Pulmonary artery endothelial cell (primary cell): ENCODE measurements at places on chromosomes 3 and 15. TPM values are rescaled to one million over a fixed set of nuclear protein-coding genes. Genes with fewer than 3 reads are reported as not detected.
A peak's percentile ranks its signal among the peaks of the same experiment; 100 is the strongest.

Gene SLC38A3
- 0.07 TPM in 1 of 2 replicates, not detected in the other for total RNA-seq

DNA sequence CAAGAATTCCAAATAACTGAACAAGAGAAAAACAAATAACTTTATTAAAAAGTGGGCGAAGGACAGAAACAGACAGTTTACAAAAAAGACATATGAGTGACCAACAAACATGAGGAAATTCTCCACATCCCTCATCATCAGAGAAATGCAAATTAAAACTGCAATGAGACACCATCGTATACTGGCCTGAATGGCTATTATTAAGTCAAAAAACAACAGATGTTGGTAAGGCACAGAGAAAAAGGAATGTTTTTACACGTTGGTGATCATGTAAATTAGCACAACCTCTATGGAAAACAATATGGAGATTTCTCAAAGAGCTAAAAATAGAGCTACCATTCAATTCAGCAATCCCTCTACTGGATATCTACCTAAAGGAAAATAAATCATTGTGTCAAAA lies 1260.4 kb upstream of the ALCAM start:
- DNase-seq, result no peak

Gene GOLGA8T
- total RNA-seq, result 0.07 and 0.20 TPM in 2 replicates

Gene MCCC1
- total RNA-seq, result 21.0 and 31.7 TPM in 2 replicates

DNA sequence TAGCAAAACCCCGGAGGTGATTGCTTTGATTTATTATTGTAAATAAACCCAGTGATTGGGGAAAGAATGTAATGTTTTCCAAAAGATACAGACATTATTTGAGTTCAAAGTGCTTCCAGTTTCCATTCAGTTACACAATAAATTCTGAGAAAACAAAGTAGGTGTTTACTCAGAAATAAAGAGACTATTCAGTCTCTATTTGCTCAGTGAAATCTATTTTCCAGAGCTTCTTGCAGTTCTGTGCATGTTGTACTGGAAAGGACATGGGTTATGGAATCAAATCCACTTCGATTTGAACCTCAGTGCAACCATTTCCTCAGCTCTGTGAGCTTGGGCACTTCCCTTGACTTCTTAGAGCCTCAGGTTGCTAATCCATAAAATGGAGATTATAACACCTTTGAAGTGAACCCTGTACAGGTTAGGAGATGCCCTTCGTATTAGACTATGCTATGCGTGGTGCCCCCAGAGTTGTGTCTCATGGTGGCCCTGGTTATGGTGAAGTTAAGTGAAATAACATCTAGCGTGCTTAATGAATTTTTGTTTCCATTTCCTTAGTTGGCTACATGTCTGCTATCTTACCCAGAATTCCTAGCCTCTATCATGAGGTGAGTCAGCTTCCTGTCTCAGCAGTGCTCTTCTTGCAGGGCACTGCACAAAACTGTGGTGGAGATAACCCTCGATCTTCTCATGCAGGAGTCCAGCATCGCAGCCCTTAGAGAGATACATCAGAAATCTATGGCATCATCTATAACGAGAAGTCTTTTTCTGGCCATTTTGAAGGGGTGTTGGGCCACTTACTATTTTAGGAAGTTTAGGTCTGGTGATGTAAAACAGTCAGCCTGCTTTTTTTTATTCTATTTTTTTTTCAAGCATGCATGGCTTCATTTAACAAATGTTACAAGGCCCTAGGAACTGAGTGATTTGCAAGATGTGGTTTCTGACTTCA lies 97.7 kb downstream of the RPL39L start:
- DNase-seq, result peak; percentile 48

Gene NR1I2
- total RNA-seq, result 0.11 TPM in 1 of 2 replicates, not detected in the other

DNA sequence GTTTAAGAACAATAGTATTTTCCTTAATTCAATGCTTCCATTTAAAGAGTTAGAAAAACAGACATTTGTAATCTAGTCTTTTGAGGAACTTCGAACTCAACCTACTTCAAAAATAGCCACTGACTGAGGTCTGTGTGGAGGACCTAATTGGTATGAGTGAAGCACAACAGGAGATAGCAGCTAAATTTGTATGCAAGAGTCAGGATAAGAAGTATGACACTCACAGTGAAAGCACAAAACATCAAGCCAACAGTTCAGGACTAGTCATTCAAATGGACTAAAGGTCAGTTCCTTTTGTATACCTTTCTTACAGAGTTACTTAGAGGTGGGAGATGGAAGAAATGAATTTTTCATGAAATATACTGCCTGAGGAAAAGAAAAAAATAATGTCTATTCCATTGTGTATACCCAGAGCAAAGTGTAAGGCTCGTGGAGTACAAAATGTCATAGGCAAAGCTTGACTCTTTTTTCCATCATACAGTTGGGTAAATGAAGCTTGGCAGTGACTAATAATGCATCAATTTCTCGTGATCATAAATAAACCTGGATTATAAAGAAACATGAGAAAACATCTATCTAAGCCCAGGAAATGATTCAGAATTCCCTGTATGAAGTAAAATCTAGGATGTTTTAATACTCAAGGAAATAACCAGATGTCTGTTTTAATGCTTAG lies 1005.2 kb upstream of the CADM2 start:
- no peak for DNase-seq

GRCh38 chr3:179190581-179190980 lies 42.4 kb downstream of the PIK3CA start:
- DNase-seq, result no peak

- DNase-seq, result no peak
Observed at GRCh38 chr3:152196782-152197181, 71.9 kb upstream of the MBNL1 start.

Gene ACY1
- 14.6 and 23.7 TPM in 2 replicates for total RNA-seq

GRCh38 chr15:69648212-69648611 lies 195.6 kb downstream of the RPLP1 start:
- DNase-seq, result no peak

- peak; percentile 35 for DNase-seq
Observed at GRCh38 chr3:179473565-179473964, 22.3 kb upstream of the GNB4 start.

GRCh38 chr3:156332304-156332703 lies 211.9 kb downstream of the KCNAB1 start:
- no peak for DNase-seq

Gene CXCR6
- total RNA-seq, result not detected in 2 replicates

DNA sequence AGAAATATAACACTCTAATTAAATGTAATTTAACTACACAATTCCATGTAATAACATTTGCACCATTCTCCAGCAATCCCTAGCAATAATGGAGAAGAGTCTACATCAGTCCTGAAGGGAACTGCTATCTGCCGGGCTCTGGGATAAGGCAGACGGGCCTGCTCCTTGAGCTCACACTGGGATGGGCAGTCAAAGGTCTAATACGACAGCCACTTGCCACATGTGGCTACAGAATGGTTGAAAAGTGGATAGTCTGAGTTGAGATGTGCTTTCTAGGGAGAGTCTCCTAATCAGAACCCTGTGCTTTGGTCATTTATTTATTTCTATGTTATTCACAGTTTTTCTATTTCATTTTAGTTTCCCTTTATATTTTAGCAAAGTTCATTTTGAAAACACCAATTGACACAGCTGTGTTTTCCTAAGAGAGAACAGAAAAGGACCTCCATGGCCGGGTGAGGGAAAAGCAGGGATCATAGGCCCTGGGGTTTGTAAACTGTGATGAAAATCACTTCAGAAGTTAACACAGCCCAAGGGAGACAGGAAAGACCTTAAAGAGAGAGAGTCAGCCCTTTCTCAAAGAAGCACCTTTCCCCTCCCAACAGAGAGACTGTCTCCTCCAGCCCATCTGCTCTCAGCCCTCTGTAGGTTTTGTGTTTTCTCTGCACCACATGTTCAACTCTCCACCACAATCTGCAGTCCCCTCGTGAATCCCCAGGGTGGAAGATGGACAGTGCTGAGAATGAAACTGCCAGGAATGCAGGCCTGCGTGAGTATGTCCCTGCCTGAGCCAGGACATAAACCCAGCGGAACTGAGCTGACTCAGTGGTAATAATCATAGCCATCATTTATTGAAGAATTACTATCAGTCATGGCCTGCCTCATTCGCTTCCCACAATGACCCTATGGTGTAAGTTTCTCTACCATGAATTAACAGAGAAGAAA lies 11.6 kb downstream of the FSIP1 start:
- no peak for DNase-seq

- DNase-seq, result no peak
Observed at GRCh38 chr3:172918568-172919296, 168.2 kb downstream of the ECT2 start.

Gene CYP1A2
- not detected in 2 replicates for total RNA-seq

DNA sequence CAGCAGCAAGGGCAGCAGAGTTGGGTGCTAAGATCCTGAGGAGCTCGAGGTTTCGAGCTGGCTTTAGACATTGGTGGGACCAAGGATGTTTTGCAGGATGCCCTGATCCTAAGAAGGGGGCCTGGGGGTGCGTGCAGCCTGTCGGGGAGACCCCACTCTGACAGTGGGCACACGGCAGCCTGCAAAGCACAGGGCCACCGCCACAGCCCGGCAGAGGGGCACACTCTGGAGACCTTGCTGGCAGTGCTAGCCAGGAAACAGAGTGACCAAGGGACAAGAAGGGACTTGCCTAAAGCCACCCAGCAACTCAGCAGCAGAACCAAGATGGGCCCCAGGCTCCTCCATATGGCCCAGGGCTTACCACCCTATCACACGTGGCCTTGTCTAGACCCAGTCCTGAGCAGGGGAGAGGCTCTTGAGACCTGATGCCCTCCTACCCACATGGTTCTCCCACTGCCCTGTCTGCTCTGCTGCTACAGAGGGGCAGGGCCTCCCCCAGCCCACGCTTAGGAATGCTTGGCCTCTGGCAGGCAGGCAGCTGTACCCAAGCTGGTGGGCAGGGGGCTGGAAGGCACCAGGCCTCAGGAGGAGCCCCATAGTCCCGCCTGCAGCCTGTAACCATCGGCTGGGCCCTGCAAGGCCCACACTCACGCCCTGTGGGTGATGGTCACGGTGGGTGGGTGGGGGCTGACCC lies 18.8 kb downstream of the SEC61A1 start:
- DNase-seq, result no peak

Gene EOMES
- total RNA-seq, result not detected in 2 replicates

DNA sequence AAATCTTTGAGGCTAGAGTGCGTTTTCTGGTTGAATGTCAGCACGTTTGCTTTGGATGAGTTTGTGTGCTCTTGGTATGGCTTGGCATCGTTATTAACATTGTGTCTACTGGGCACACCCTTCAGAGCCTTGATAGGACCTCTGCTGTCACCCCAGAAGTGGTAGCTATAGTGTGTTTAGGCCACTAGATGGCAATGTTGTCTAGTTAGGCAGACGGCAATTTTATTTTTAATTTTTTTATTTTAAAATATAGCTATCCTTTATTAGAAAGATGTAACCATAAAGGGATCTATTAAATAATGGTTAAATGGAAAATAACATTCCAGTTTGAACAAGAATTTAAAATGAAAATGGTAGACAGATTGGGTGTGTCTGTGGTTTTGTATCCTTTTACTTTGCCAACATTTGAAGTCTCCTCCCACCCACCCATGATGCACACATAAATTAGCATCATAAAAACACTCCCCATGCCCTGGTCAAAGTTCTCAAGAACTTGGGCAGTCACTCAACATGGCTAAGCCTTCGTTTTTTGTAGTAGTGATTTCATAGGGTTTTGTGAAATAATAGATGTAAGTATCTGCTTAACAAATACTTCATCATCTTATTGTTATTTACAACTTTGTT lies 200.7 kb downstream of the KCNH8 start:
- no peak for DNase-seq

- peak; percentile 77 for DNase-seq
Observed at GRCh38 chr3:141368062-141368924, at the start of gene ZBTB38. ZBTB38 (plus strand) TSS chr3:141368504; CDS start chr3:141442389, 73,885 bp downstream.

Gene LINGO1
- 0.04 TPM in 1 of 2 replicates, not detected in the other for total RNA-seq

GRCh38 chr3:158506456-158506855 lies 64.5 kb upstream of the MLF1 start:
- no peak for DNase-seq

Gene FSIP1
- 0.46 and 0.63 TPM in 2 replicates for total RNA-seq
